ENCODE measurements at places on chromosomes 11 and 22.
A peak's percentile ranks its signal among the peaks of the same experiment; 100 is the strongest.

- no peak for DNase-seq
Measured at GRCh38 chr11:104127828-104128227, 36.1 kb downstream of the PDGFD start.

GRCh38 chr11:122847466-122847865 lies 9.2 kb downstream of the CRTAM start:
- no peak for DNase-seq

- DNase-seq = no peak
Measured at GRCh38 chr11:19660076-19660475, 52.6 kb upstream of the NAV2 start.

DNA sequence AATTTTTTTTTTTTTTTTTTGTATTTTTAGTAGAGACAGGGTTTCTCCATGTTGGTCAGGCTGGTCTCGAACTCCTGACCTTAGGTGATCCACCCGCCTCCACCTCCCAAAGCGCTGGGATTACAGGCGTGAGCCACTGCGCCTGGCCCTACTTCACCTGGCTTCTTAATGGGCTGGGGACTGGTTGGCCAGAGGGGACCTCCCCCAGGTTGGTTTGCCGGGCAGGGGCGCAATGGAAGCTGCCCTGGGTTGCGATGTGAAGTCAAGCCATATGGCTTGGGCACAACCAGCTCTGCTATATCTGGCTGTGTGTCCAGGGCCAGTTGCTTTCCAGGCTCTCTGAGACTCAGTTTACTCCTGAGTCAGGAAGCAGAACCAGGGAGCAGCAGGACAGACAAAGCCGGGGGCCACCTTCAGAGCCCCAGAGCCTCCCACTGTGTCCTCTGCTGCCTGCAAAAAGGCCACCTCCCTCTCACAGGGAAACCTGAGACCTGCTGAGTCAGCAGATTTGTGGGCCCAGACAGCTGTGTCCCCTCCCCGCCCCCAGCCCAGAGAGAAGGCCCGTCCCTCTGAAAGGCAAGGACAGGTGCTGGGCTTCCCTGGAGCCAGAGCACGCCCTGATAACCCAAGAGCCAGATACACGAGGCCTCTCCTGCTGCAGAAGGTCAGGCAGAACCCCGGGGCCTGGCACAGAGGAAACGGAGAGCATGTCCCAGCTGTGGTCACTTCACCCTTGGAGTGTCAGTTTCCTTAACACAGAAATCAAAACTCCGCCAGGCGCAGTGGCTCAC lies 29.2 kb upstream of the DAGLA start:
- peak; percentile 88 for DNase-seq

DNA sequence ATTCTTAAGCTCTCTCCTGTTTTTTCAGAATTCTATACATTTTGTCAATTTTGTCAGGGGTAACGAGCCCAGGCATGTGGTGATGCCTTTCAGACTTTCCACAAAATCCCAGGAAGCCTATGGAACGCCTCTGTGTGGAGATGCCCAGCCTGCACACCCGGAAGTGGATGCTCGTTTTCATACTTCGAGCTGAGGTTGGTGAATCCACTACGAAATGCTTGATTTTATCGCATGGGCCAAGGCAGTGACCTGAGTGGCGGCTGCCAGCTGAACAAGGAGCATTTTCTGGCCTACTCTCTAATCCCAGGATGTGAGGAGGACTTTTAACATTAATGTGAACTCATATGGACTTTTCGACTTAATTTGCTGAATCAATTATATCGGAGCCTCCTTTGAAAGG lies 426.7 kb upstream of the B3GAT1 start:
- no peak for DNase-seq

DNA sequence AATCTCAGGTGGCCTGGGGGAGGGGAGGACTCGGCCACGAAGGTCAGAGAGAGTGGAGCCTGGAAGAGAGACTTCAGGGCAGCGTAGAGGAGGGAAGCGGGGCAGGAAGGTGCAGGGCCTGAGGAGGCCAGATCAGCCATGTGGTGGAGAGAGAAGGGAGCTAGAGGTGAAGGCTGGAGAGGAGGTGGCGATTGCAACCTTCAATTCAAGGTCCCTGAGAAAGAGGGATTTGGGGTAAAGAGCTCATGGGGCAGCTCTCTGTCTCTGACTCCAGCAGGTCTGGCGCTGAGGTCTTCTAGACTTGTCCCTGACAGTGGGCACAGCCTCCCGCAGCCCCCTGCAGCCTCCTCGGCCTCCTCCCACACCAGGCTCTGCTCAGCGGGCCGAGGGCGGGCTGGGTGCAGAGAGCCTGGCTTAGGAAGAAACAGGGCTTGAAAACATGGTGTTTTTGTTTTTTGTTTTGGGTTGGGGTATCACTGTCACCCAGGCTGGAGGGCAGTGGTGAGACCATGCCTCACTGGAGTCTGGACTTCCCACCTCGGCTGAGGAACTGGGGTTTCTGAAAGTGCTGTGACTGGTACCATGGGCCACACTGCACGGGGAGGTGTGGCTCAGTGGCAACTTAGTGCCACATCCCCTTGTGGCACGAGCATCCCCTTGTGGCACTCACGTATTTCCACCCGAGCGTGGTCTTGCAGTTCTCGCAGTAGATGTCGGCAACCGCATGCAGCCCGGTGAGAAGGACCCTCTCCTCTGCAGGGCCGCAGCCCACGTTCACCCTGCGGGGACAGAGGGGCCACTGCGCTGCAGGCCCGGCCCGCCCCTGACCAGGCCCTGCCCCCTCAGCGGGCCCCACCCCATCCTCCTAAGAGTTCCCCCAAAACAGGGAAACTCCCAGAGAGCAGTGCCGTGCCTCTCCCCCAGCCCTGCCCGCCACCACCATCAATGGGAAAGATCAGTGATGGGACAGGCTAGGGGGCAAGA lies 32.6 kb downstream of the YPEL1 start:
- no peak for DNase-seq

GRCh38 chr11:120773501-120774031 lies 250.3 kb upstream of the TBCEL start:
- DNase-seq = no peak

- DNase-seq = peak; percentile 60
Measured at GRCh38 chr11:120235024-120235628, 4.8 kb upstream of the POU2F3 start.

DNA sequence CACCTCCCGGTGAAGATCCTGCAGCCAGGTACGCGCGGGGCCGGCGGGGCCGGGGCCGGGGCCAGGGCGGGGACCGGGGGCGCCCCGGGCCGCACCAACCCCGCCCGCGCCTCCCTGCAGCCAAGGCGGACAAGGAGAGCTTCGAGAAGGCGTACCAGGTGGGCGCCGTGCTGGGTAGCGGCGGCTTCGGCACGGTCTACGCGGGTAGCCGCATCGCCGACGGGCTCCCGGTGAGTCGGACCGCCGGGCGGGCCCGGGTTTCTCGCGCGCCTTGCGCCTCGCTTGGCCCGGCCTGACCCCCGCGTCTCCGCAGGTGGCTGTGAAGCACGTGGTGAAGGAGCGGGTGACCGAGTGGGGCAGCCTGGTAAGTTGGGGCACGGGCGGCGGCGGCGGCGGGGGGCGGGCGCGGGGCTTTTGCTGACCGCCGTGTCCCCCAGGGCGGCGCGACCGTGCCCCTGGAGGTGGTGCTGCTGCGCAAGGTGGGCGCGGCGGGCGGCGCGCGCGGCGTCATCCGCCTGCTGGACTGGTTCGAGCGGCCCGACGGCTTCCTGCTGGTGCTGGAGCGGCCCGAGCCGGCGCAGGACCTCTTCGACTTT lies 531 bp downstream of the PIM3 start:
- DNase-seq = no peak

GRCh38 chr11:30143098-30143705 lies 87.6 kb upstream of the FSHB start:
- no peak for DNase-seq

DNA sequence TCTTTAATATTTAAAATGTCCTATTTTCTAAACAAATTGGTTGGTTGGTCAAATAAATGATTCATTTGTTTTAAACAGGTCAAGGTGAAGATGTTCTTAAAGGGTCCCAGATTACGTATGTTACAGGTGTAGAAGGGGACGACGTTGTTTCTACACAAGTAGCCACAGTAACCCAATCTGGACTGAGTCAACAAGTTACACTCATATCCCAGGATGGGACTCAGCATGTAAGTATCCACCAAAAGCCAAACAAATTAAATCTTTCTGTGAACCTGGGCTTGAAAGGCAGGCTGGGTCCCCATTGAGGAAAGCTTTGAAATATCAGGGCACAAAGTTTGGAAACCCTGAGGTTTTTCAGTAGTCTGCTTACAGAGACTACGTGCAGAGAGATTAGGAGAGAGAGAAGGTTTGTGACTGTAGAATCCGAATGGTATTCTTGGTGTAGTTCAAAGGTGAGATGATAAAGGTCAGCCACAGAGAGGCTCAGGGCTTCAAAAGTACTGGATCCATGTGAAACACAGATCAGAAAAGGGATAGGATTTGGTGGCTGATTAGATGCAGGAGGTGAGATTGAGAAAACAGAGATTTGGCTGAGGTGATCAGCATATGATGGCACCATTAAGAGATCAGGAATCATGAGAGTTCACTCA lies 51.7 kb downstream of the ZNF143 start:
- DNase-seq = no peak

DNA sequence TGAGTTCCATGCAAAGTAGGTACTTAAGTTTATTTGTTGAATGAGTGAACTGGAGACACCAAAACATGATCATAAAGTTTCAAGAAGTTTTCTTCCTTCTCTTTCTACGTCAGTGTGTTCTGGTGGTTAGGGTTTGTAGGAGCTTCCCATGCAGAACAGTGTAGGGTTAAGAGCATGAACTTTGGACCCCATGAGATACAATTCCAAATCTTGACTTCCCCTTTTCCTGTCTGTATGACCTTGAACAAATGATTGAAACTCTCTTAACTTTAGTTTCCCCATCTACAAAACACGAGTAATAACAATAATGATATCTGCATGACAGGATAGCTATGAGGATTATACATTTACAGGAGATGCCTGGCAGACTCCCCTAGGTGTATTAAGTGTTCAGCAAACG lies 41.0 kb upstream of the TENM4 start:
- no peak for DNase-seq

DNA sequence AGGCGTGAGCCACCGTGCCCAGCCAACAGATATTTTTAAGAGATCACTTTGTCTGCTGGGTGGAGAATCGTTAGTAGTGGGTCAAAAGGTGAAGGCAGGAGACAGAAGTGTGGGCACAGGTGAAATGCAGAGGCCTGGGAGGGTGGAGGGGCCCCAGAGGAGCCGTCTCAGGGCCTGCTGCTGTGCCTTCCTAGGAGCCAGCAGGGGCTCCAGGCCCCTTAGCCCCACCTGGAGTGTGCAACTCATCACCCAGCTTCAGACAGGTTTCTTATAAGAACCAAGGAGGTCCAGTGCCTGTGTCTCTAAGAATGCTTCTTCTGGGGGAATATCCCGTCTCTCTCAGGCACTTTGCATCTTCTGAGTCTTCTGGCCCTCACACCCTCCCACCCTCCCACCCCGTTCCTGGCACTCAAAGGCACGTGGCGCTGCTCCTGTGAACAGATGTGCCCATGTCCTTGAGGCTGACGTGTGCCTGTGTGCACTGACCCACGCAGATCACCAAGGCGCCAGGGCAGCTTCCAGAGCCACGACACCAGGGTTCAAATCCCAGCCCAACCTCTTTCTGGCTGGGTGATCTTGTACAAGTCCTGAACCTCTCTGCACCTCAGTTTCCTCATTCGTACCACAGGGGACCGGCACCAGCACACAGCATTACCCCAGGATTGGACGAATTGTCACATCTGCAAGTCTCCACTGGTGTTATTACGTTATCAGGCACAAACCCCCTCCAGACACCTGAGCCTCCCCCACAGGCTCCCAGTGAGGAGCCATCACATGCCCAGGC lies 3.4 kb downstream of the ARSA start:
- DNase-seq = no peak

DNA sequence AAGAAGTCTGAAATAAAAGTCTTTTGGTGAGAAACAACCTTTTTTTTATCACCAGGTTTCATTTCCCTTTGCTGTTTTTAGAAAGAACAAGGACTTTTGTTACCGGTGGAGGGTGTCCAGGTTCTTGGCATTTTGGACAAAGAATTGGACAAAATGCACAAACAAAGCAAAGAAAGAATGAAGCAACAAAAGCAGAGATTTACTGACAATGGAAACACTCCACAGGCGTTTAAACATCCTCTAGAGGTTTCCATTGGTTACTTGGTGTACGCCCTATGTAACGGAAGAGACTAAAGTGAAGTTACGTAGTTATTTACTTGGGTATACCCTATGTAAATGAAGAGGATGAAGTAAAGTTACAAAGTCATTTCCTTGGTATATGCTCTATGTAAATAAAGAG lies 1487.0 kb downstream of the LRRC4C start:
- DNase-seq = no peak

- DNase-seq = no peak
Measured at GRCh38 chr11:122363296-122363695, 247.3 kb upstream of the BLID start.

- no peak for DNase-seq
Measured at GRCh38 chr11:97739932-97740800, 1280.6 kb upstream of the CNTN5 start.

DNA sequence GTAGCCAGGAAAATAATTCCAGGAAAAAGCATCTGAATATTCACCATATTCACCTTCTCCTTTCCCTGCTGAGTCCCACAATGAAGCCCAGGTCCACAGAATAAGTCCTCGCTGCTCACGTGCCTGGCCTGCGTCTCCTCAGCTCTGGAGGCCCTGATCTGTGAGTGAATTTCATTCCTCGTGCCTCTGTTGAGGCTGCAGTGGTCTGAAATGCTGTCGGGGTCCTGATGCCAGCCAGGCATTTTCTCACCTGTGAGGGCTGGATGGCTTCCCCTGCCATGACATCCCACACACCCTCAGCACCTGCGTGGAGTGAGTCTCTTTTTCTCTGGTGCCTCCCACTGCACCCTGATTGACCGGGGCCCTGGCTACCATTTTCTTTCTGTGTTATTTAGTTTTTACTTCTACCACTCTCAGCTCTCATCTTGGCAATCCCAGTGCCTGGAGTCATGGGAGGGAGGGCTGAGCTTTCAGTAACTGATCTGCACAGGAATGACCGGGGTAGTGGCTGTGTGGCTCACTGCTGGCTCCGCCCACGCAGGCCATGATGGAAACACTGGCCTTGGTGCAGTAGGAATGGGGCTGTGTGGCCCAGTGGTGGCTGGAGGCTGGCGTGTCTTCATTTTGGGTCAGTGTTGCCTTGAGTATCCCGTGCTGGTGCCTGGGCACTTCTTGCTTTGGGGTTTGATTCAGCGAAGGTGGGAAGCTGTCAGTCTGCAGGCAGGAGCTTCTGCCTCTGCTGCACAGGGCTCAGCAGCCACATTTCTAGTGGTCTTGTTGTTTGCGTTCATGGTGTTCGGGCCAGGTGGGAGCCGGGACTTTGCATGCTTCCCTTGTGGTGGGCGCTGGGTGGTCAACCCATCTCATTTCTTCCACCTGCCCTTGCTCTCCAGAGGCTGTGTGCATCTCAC lies 807.2 kb downstream of the TBC1D22A start:
- DNase-seq = no peak

DNA sequence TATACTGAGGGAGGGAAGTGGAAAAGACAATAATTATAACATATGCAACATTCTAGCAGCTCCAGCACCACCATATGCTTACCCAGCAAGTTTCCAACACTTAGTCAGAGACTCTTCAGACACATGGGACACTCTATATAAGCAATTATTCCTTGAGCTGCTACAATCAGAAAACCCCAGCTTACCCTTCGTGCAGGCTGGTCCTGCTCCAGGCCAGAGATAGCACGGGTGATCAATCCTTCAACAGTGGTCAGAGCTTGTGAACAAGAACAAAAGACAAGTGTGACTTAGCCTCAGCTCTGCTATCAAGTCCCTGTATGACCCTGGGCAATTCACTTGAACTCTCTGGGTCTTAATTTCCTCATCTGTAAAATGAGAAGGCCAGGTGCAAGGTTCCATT lies 1.5 kb downstream of the ZPR1 start:
- no peak for DNase-seq

All from right hindlimb (tissue), 1 donor.